Stimulated activated naive CD4-positive, alpha-beta T cell (primary cell): ENCODE measurements at places on chromosomes 2 and 18.

- DNase-seq, result no peak
Measured at GRCh38 chr2:235834781-235835180, 333.4 kb downstream of the GBX2 start.

GRCh38 chr2:160613466-160614153, 120.0 kb upstream of the RBMS1 start:
- DNase-seq, result no peak

DNA sequence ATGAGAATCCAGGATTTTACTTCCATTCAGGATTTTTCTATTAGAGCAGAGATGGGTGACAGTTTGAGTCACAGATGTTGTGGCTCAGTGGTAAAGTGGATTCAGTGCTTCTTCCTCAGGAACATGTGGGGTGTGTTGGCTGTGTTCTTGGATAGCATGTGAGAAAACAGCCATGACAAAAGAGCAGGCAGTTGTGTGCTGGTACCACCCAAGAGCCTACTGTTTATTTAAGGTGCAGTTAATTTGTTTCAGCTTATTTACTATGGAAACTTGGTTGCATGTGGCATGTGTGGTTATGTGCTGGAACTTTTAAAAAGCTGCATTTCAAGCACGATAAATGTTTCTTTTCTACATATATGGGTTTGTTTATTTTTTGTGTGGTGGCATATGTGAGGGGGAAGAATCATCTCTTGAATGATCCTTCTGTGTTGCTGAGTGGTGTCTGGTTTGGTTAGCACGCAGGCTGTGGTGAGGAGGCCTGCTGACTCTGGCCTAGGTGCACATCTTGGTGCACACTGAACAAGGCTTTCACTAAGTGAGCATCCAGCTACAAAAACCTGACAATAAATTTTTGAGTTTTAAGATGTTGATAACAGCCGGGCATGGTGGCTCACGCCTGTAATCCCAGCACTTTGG, 67.3 kb downstream of the SPTBN1 start:
- DNase-seq, result no peak

GRCh38 chr2:1801541-1801940, 57.2 kb upstream of the PXDN start:
- DNase-seq, result no peak

DNA sequence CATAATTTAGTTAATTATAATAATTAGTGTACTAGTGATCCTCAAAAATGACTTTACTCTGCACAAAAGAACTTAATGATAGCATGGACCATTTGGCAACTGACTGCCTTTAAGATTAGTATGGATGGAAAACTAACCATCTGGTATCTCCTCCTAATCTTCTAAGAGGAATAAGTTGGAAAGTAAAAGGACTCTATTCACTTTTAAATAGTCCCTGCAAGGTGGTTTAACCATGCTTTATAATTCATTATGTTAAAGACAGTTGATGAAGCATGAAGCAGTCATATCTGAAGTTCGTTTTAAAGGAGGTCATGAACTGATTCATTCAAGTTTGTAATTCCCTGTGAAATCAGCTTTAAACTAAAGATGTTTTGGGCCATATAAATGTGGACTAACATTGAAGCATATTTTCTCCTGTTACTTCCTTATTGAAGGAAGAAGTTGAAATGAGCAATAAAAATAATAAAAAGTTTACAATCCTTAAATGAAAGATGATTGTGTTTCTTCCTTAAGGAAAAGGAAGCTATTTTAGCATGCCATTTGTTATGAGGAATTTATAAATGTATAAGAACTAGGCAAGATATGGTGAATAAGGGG, 446.0 kb downstream of the XIRP2 start:
- no peak for DNase-seq

DNA sequence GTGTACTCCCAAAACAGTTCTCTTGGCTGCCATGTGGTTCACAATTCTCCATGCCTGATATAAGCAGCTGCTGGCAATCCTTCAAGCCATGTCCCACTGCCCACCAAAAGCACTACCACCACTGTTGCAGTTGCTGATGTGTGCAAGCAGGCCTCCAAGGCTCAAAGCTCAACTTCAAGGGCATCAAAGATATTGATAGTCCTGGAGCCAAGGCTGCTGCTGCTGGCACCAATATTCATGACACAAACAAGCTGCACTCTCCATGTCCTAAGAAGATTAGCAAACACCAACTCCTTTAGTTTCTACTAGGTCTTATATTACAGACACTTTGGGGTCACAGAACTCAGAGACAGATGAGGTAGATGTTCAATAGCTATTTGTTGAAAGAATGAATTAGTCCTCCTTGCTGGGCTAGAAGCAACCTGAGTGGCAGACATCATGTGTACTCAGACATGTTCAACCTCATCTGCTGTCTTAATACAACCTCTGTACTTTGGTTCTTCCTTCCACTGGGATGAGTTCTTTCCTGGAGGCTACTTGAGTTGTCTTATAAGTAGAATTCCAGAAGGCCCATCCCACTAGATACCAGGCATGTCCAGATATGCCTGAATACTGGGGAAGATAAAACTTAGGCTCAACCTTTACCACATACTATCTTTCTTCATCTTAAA, 104.5 kb upstream of the UGP2 start:
- DNase-seq, result no peak

GRCh38 chr2:102509749-102510148, 36.7 kb downstream of the SLC9A4 start:
- no peak for DNase-seq

- DNase-seq, result no peak
Measured at GRCh38 chr18:56314396-56314795, 324.0 kb downstream of the TXNL1 start.

GRCh38 chr2:64769392-64770044, 115.8 kb upstream of the SERTAD2 start:
- no peak for DNase-seq

GRCh38 chr18:71784777-71785176, 759.4 kb downstream of the CBLN2 start:
- no peak for DNase-seq

DNA sequence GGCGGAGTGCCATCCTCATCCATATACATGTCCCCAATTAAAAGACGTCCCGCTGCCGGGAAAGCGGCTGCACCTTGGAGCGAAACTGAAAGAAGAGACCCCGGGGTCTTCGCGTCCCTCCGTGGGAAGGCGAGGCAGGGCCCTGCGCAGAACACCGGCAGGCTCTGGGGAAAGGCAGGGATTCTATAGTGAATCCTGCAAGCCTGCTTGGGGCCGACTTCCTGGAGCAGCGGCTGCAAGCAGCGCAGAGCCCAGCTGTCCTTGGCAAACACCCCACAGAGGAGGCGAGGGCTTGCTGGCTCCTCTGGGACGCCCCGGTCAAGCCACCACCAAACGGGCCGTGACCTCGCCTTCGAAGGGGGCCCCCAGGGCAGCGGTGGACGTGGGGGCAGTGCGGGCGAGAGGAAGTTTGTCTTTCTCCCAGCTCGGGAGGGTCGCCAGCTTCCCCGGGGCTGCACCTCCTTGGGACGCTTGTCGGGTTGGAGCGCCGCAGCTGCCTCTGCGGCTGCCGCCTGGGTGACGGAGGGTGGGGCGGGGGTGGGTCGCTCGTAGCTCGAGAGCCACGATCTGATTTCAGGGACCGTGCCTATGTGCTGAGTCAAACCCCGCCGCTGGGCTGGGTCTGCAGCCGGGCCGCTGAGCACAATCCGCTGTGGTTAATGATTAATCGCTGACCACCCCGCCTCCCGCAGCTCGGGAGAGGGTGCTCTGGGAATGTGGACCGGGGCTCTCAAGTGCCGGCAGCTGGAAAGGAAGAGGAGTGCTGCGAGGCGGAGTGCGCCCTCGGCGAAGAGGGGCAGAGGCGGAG, 486 bp upstream of the GPR39 start:
- no peak for DNase-seq

- DNase-seq, result no peak
Measured at GRCh38 chr2:84938194-84938879, 32.6 kb upstream of the KCMF1 start.

GRCh38 chr2:69781321-69782248, 39.7 kb downstream of the ANXA4 start:
- no peak for DNase-seq

DNA sequence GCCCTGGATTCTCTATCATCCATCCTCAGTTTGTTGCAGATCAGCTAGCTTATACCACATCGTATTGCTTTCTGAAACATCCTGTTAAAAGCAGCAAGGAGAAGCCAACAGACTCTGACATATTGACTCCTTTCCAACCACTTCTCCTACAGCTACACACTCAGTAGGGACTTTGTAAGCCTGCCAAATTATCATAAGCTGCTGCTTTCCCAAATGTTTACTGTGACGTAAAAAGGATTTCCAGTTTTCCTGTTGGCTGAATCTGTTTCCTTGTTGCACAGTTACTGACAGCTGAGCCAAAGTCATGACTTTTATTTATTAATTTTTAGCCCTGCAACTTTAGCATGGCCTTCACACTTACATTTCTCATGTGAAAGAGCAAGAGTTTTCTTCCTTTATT, 294.3 kb downstream of the KCNJ3 start:
- no peak for DNase-seq

DNA sequence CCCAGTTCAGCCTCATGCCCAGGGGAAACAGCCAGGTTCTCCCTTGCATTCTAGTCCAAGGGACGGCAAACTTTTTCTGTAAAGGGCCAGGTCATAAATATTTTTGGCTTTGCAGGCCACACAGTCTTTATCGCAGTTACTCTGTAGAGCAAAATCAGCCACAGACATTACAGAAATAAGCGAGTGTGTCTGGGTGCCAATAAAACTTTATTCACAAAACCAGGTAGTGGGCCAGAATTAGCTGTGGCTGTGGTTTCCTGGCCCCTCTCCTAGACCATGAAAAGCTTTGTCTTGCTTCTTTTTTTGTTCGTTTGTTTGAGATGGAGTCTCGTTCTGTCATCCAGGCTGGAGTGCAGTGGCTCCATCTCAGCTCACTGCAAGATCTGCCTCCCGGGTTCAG, 80.1 kb downstream of the EIPR1 start:
- DNase-seq, result no peak

GRCh38 chr18:58235001-58235436, 191.0 kb downstream of the NEDD4L start:
- DNase-seq, result no peak

GRCh38 chr2:207930747-207931146, 94.6 kb downstream of the PLEKHM3 start:
- DNase-seq, result no peak

GRCh38 chr2:107730898-107731297, 95.8 kb upstream of the RGPD4 start:
- no peak for DNase-seq

GRCh38 chr2:56590611-56591010, 406.8 kb downstream of the CCDC85A start:
- DNase-seq, result no peak

GRCh38 chr18:9109523-9109922, 7.0 kb downstream of the NDUFV2 start:
- no peak for DNase-seq

- no peak for DNase-seq
Measured at GRCh38 chr2:111045771-111046444, 74.8 kb upstream of the BCL2L11 start.

DNA sequence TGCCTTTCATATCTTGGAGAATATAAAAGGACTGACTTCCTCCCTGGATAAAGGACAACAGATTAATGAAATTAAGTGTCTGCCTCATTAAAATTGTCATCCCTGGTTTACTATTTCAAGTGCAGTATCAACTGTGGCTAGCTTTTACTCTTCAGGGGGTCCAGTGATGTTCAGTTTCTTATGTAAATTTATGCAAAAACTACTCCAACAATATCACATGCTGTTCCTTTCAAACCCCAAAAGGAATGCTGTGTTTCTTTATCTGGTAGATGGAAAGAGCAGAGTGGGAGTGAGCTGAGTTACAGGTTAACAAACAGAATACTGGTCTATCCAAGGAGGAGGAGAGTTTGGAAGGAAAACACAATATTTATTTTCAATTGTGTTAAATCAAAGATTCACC, 283.7 kb upstream of the VWC2L start:
- no peak for DNase-seq

DNA sequence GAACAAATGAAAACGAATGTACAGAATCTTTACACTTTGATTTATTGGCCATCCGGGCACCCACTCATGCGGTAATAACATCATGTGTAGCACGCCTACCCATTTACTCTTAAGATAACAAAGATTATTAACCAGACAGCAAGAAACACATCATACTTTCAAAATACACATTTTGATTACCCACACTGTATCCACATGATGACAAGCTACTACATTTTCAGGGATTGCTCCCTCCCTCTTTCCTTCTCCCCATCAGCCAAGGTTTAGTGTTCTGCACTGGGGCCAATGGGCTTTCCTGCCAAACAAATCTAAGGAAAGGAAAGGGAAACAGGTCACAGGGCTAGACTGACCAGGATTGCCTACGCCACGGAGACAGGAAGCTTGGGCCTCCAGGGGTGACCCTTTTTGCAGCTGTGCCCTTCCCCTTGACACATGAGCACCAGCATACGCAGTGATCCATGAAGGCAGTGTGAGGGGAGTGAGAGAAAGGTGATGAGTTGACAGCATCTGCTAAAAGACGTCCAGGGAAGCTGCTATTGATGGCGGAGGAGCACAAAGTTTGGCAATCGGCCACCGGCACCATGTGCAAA, 76.5 kb downstream of the ZNF521 start:
- no peak for DNase-seq

GRCh38 chr2:172323256-172323655, 104.1 kb upstream of the ITGA6 start:
- DNase-seq, result no peak

- no peak for DNase-seq
Measured at GRCh38 chr2:217414429-217414828, 554.6 kb upstream of the TNP1 start.

- no peak for DNase-seq
Measured at GRCh38 chr18:36600548-36600947, 228.3 kb downstream of the TPGS2 start.

- DNase-seq, result no peak
Measured at GRCh38 chr2:46886268-46887027, 29.2 kb downstream of the MCFD2 start.

DNA sequence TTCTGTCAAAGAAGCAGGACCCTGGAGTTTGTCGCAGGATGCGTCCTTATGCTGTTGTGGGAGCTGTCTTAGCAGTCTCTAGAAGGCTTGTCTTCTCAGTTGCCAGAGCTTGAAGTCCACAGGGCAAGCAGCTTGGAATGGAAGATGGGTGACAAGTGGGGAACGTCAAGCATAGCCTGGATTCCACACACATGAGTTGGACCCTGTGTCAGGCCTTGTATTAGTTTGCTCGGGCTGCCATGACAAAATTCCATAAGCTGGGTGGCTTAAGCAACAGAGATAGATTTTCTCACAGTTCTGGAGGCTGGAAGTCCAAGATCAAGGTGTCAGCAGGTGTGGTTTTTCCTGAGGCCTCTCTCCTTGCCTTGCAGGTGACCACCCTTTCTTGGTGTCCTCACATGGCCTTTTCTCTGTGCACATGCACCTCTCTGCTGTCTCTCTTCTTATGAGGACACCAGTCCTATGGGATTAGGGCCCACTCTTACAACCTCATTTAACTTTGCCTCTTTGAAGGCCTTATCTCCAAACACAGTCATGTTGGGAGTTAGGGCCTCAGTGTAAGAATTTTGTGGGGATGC, 51.3 kb downstream of the THNSL2 start:
- DNase-seq, result no peak

DNA sequence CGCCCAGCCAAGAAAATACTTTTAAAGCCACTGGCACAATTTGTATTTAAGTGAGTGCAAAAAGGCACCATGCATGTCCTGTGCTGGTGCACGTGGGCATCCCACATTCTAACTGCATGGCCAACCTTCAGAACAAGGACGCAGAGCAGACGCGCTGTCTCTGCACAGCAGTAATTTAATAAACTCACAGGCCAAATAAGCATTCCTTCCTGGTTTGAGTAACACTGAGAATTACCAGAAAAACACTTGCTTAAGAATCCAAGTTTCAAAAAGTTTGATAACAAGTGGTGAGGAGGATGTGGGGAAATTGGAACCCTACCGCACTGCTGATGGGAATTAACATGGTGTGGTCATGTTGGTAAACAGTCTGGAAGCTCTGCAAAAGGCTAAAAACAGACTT, 38.7 kb downstream of the RPL31 start:
- no peak for DNase-seq
